ENCODE measurements at places on chromosomes 11 and 22.

- peak; percentile 48 for DNase-seq
These were observed 1.0 kb downstream of the CHRM4 start for GRCh38 chr11:46390331-46391171.

DNA sequence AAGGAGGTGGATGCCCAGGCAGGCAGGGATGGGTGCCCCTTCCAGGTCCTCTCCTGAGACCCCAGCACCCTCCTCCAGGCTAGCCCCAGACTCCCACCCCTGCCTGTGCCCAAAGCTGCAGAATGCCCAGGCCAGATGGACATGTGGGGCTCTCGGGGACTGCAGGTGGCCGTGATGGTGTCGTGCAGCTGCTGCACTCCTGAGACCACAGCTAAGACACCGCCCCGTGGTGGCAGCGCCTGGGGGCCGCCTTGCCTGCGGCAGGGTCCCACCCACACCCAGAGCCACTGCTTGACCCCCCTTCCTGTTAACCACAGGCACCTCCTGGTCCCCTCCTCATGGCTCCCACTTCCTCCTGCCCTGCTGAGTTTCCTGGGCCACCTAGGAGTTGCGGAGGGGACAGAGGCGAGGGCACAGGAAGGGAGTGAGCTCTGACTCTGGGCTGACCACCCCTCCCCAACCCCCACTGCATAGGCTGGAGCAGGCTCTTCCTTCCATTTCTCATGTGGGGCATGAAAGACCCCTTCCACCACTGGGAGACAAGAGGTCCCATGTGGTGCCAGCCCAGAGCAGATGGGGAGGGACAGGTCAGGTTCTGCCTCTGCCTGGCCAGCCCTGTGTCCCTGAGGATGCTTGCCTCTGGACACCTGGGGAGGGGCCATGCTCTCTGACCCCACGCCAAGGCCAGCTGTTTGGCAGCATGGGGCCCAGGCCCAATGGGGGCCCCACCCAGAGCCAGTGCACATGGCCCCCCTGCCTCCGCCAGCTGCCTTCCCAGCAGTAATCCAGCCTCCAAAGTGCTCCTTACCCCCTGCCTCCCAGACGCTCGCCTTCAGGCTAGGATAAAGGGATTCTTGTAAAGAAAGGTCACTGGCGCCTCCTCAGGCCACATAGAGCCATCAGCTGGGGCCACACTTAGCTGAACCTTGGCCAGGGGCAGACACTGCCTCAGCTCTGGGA is 29.3 kb downstream of the OSBPL5 start:
- no peak for DNase-seq

DNA sequence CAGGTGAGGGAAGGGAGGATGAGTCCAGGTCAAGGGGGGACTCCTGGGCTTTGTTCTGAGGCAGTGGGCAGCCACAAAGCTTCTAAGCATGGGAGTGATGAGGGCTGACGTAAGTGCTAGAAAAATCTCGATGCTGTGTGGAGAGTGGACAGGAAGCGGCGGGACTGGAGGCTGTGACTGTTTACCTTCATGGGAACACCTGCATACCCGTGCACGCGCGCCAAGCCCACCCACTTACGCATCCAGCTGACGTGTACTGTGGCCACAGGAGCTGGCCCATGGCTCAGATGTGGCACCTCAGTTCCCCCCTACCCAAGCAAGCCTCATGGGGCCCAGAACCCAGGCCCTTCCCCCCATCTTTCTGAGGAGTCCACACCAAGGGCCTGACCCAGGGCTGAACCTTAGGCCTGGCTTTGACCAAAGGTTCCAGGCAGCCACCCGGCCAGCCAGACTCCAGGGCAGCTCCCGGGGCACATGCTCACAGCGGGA is 14.0 kb downstream of the MYRF start:
- DNase-seq, result no peak

DNA sequence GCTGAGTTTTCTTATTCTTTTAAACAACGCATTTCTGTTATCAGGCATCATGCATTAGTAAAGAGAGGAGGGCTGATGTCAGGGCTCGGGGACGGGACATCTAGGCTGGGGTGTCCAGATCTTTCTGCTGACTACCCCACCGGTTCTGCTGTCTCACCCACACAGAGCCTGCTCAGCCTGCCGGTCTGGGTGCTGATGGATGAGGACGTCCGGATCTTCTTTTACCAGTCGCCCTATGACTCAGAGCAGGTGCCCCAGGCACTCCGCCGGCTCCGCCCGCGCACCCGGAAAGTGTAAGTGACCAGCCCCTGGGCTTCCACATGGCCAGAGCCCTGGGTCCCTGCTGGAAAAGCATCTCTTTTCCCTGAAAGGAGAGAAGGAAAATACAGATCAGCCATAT is 9.4 kb downstream of the NCF4 start:
- no peak for DNase-seq

- DNase-seq, result no peak
These were observed 104.4 kb upstream of the PLET1 start for GRCh38 chr11:112364962-112365481.

GRCh38 chr11:57779276-57779675 is 17.7 kb downstream of the CTNND1 start:
- DNase-seq, result no peak

- DNase-seq, result no peak
These were observed 205.4 kb upstream of the SNX19 start for GRCh38 chr11:131121426-131122333.

DNA sequence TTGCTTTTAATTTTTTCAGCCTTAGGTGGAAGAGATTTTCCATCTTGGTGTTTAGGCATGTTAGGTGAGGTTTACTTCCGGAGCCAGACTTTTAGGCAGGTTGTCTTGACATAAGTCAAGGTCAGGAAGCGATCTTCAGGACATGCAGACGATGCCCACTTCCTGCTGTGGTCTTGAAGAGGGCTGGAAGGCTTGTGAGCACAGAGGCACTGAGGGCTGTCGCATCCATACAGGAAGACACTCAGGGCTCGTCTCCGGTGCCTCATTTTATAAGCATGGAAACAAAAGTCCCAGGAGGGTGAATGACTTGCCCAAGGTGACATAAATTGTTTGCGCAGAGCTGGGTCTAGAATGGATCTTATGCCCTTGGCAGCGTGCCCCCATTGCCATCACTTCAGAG is 30.8 kb downstream of the MARK2 start:
- DNase-seq, result no peak

DNA sequence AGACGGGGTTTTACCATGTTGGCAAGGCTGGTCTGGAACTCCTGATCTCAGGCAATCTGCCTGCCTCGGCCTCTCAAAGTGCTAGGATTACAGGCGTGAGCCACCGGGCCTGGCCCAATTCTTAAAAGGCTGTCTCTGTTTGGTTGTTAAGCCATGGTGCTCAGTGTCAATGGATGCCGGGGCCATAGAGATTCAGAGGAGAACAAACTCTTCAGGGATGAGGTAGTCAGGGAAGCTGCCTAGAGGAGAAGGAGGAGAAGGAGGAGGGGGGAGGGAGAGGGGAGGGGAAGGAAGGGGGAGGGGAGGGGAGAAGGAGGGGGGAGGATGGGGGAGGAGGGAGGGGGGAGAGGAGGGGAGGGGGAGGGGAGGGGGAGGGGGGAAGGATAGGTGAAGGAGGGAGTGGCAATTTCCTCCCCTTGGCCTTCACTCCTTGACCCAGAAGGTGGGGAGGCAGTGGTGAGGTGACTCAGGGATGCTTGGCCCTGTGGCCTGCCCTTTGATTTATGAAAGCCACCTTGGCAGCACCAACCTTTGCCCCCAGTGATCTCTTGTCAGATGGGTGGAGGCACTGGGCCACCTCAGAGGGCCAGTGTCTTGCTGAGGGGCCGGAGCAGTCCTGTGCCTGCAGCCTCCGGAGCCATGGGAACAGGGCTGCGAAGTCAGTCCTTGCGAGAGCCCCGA is at the start of gene C11orf86:
Gene C11orf86, plus strand, starts transcription at position 581 of the 681 bp plus-strand sequence. Its CDS starts 59 bp downstream, at position 640.
- no peak for DNase-seq

GRCh38 chr11:43895601-43896000 is 15.0 kb downstream of the ALKBH3 start:
- no peak for DNase-seq

- peak; percentile 87 for DNase-seq
These were observed at the start of gene AP5B1 for GRCh38 chr11:65780770-65781151. TSS of gene AP5B1 (minus strand) at chr11:65780976. CDS start at chr11:65780591, 385 bp downstream.

DNA sequence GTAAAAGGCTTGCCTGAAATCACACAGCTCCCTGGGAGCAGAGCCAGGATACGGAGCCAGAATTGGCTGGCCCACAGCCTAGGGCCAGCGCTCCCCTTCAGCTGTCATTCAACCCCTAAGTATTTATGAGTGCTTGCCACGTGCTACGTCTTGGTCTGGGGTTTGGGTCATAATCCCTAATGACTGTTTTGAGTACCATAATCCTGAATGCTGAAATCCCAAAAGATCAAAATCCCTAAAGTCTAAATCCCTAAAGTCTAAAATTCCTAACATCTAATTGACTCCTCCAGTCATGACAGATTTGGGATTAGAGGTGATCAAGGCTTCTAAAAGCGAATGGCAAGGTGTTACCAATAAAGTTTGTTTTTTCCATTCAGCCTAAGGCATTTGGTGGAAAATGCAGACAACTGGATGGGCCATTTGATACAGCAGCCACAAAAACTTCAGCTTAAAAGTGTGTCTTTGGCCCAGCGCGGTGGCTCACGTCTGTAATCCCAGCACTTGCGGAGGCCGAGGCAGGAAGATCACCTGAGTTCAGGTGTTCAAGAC is 59.8 kb upstream of the PRR5 start:
- no peak for DNase-seq

DNA sequence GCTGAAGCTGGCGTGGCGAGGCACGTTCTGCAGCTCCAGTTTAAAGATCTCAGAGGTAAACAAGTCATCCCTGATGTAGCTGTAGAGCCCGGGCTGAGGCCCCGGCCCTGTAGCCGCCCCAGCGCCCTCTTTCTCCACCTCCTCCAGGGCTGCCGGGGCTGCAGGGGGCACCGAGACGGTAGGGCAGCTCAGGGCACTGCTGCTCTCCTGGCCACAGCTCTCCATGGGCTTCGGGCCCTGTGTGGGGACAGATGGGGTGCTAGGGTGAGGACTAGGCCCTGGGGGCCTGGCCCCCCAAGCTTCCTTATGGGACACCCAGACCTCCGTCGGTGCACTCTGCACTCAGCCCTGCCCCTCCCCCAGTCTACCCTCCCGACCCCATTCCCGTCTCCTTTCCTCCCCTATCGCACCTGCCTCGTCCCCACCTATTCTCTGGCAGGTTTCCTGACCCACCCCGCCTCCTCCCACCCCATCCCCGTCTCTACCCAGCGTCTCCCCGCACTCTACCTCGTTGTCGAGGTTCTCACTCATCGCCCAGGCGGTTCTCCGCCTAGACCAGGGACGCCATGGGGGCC is 559 bp downstream of the RANBP1 start:
- DNase-seq, result no peak
